T-helper 2 cell (primary cell): ENCODE measurements at places on chromosomes 4 and X.
A peak's percentile ranks its signal among the peaks of the same experiment; 100 is the strongest.

DNA sequence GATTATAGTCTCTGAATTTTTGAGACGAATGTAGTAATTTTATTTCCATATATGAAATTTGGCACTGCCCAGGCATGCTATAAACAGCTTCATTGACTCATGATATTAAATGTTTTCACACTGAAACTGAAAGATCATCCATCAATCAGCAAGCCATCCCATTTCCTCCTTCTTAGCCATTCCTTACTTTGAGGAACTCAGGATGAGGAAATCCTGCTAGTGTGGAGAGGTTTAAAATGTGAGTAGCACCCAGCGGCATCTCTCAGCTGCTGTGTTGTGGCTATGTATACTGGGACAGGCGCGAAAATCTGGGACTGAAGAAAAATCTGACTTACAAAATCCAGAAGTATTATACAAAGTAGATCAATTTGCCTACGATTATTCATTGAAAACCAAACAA lies 52.1 kb downstream of the PTCHD1 start:
- DNase-seq: no peak

- no peak for DNase-seq
Observed at GRCh38 chr4:140092094-140092851, 61.7 kb downstream of the MAML3 start.

GRCh38 chr4:2837110-2837903 lies 6.3 kb upstream of the ADD1 start:
- DNase-seq: no peak

- DNase-seq: no peak
Observed at GRCh38 chr4:39544580-39545315, 17.5 kb upstream of the UGDH start.

- DNase-seq: no peak
Observed at GRCh38 chr4:67939195-67939594, 24.1 kb downstream of the TMPRSS11A start.

- DNase-seq: no peak
Observed at GRCh38 chrX:132093239-132093860, 34.5 kb downstream of the FRMD7 start.

GRCh38 chrX:29661290-29661689 lies 554.1 kb upstream of the MAGEB2 start:
- no peak for DNase-seq

- DNase-seq: no peak
Observed at GRCh38 chr4:17189401-17189720, 290.9 kb upstream of the LDB2 start.

- no peak for DNase-seq
Observed at GRCh38 chrX:120335289-120335688, 24.0 kb upstream of the TMEM255A start.

DNA sequence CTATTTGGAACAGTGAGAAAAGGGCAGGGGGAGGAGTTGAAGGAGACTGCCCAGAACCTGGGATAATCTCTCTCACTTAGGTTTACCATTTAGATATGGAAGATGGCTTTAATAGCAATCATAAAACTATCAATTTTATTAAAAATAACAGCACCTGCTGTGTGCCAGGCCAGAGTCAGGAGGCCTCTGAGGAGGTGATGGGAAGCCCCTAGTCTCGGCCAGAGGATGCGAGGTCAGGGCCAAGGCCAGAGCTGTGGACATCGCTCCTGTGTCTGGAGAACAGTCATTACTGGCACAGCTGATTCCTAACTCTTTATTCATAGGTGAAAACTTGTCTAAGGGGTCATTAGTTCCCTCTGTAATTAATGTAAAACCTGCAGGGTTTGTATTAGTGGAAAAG lies 4.2 kb upstream of the IQSEC2 start:
- DNase-seq: no peak

DNA sequence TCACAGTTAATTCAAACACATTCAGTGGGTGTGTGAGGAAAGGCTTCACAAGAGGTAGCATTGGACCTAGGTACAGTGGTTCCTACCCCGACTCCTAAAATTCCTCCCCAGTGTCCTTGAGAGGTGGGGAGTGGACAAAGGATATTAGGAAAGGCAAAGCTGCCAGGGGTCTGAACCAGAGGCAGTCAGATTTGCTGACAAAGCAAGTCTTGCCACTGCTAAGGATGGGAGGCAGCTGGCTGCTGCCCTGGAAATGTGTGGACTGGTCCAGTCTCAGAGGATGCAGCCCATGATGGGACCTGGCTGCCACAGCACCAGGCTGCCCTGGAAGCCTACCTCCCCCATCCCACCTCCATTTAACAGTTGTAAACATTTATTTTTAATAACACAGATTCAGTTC lies 4.1 kb upstream of the PHF8 start:
- no peak for DNase-seq

- DNase-seq: no peak
Observed at GRCh38 chr4:2667428-2667827, 88.7 kb downstream of the TNIP2 start.

- DNase-seq: peak; percentile 74
Observed at GRCh38 chrX:154396973-154397887, 947 bp upstream of the RPL10 start.

DNA sequence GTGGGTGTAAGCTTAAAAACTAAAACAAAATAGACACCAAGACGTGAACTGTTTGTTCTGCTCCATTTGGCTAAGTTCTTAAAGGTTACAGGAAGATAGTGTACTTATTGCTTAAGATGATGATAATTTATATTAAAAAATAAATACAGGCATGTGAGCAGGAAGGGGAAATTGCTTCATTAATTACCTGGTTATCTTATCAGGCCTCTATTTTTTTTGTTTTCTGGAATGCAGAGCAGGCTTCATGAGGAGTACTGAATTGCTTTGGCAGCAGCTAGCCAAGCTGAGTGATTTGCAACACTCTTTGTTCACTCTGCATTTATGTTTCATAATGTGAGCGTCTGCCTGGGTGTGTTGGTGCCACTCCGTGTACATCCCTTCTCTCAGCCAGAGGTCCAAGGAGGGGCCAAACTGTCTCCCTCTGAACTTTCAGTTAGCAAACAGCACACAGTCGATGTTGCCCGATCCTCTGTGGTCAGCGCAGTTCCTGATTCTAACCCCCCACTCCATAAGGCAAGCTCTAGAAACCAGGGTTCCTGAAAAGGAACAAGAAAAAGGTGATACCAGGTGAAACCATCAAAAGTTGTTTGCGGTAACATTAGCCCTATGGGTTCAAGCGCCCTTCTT lies 348.2 kb downstream of the SPRY1 start:
- no peak for DNase-seq

DNA sequence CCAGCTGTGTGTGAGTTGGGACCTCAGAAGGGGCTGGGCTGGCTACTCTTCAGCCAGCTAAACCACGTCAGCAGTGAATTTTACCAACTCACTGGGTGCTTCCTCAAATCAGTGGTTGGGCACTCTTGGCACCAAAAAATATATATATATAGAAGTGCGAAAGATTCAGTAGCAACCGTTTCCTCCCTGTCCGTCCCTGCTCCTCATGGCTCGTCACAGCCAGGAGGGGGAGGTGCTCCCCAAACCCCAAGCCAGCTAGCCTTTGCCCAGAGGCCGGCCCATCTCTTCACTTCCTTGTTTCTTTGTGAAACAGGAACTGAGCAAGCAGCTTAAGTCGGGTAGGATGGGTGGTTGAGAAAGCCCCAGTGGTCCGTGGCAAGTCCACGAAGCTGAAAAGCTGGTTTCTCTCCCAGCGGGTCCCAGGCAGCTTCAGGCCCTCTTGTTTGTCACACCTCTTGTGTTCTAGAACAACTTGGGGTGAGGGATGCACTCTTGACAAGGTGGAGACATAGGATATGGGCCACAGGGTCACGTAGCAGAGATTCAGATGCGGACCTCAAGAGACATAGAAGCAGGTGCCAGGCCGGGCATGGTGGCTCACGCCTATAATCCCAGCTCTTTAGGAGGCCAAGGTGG lies 6.8 kb upstream of the SASH3 start:
- DNase-seq: no peak

DNA sequence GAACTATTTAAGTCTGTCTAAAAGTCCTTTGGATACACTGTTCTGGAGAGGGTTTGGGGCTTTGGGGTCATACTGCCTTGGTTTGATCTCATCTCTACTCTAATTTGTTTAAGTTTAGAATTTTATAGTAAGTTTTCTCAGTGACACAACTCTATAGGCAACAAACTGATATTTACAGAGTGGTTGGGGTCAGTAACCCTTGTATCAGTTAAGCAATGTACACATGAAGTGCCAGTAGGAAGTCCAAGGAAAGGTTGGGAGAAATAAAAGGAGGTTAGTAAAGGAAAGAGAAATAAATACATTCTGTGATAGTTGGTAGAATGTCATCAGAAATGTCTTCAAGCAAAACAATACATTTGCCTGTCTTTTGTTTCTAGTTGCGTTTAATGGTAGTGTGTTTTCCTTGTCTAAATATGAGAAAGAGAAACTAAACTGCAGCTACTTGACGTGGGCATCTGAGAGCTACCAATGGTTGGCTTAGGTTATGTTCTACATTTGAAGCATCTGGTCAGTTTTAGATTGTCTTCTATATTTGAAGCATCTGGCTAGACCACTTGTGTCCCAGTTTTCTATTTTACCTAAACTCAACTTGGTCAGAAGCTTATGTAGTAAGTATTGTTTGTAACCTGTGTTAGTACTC lies 6.9 kb downstream of the ATP7A start:
- no peak for DNase-seq

- DNase-seq: no peak
Observed at GRCh38 chr4:69497076-69497475, 1.4 kb upstream of the UGT2B4 start.

DNA sequence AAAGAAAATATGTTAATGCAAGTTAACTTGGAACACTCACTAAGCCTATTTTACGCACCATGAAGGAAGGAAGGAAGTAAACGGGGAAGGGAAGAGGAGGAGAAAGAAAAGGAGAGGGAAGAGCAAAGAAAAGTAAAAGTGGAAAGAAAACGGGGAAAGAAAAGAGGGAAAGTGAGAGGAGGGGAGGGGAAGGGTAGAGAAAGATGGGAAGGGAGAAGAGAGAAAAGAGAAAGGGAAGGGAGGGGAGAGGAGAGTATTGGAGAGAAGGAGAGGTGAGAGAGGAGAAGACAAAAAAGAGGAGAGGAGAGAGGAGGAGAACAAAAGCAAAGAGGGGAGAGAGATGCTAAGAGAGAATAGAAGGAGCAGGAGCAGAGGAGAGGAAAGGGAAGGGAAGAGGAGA lies 224.1 kb downstream of the SLITRK2 start:
- no peak for DNase-seq

DNA sequence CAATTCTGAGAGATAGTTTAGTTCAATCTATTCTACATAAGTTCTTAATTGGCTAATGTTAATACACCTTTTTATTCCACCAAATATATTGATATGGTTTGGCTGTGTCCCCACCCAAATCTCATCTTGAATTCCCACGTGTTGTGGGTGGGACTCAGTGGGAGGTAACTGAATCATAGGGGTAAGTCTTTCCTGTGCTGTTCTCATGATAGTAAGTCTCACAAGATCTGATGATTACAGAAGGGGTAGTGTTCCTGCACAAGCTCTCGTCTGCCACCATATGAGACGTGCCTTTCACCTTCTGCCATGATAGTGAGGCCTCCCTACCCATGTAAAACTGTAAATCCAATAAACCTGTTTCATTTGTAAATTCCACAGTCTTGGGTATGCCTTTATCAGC lies 11.3 kb downstream of the PPA2 start:
- no peak for DNase-seq

DNA sequence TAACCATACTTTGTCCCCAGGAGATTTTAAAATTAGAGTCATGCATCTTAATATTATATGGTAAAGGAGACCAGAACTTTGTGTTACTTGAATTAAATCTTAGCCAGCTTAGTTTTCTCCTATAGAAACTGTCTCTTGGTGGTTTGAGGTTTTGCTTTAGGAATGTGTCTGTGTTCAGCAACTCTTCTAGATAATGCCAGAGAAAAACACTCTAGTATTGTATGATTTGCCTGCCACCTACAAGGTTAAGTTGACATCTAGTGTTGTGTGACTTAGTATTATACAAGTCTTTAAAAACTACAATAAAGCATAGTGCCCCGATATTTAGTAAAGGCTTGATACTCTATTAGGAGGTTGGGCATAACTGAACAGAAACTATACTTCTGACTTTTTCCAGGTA lies 2.1 kb downstream of the UGT8 start:
- DNase-seq: no peak

GRCh38 chr4:1366371-1367229 lies 19.6 kb downstream of the UVSSA start:
- DNase-seq: no peak

DNA sequence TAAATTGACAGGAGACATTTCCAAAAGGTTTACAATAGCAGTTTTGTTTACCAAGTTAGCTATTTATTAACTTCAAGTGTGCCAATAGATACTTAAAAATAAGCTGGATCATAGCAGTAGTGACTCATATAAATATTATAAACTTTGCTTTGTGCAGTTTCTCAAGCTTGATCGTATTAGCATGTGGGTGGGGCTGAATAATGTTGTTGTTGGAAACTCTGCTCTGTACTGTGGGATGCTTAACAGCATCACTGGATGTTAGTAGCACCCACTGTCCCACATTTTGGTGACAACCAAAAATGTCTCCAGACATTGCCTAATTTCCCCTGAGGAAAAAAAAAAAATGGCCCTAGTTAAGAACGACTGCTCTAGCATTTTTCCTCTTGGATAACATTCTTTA lies 855.2 kb upstream of the ADGRL3 start:
- DNase-seq: no peak

DNA sequence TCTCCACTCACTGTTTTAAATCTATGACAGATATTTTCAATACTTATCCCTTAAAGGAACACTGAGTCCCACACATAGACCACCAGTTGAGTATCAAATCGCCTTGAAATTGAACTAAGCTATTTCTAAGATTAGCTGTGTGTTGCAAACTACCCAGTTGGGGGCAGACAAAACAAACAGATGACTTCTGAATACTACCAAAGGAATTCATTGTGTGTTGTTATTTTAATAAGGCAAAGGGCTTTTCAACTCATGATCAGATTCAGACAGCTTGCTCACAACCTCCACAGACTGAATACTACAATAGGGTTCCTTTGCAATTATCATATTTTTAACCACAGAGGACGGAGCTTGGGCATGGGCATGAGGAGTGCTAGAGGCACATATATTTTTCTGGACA lies 283.0 kb upstream of the GPC4 start:
- no peak for DNase-seq

- peak; percentile 1 for DNase-seq
Observed at GRCh38 chrX:13742397-13743176, 8.0 kb downstream of the OFD1 start.

DNA sequence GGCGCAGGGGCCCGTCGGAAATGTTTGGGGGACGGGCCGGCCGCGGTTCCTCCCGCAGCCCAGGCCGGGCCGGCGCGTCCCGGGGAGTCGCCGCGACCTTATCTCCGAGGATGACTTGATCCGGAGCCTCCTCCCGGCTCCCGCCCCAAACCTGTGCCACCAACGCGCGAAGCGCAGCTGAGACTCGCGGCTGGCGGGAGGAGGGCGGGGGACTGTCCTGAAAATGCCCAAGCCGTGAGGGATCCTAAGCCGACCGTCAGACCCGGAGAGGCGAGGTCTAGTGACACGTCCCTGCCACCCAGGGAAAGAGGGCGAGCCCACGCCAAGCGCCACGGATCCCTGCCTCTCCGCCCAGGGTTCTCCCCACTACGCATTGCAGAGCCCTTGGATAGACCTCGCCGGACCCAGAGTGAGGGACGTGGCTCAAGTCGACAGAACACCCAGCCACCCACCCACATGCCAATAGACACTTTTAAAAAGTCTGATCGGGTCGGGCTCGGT lies 26.9 kb downstream of the UTP14A start:
- no peak for DNase-seq
